AG09309 (cell line): ENCODE measurements at places on chromosomes 5 and 9.
A peak's percentile ranks its signal among the peaks of the same experiment; 100 is the strongest.

GRCh38 chr5:75335952-75336614 lies 937 bp upstream of the HMGCR start:
- DNase-seq = peak; percentile 67

DNA sequence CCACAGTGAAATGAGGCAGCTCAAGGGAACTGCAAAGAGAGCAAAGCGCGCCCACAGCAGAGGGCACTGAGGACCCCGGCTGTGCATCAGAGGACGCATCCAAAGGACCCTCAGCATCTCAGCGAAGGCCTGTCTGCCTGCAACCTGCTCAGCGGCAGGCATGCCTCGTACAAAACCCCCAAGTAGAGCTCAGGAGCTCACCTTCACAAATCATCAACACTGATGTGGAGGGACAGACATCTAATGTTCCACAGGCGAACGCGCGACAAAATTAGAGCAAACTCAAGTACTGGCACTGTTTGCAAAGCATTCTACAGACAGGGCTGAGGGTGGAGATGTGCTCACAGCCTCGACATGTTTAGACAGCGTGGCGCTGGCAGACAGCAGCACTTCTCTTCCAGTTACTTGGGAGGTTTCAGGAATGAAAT lies 81.0 kb downstream of the DCP2 start:
- no peak for DNase-seq

GRCh38 chr5:83149671-83150070 lies 72.3 kb downstream of the XRCC4 start:
- DNase-seq = no peak

- DNase-seq = no peak
These were observed 29.2 kb downstream of the FREM1 start for GRCh38 chr9:14881006-14881405.

GRCh38 chr5:172474293-172474692 lies 20.0 kb upstream of the SH3PXD2B start:
- DNase-seq = no peak

- no peak for DNase-seq
These were observed 65.3 kb upstream of the NTRK2 start for GRCh38 chr9:84604223-84604622.

GRCh38 chr5:17219469-17219868 lies 2.0 kb downstream of the BASP1 start:
- no peak for DNase-seq

DNA sequence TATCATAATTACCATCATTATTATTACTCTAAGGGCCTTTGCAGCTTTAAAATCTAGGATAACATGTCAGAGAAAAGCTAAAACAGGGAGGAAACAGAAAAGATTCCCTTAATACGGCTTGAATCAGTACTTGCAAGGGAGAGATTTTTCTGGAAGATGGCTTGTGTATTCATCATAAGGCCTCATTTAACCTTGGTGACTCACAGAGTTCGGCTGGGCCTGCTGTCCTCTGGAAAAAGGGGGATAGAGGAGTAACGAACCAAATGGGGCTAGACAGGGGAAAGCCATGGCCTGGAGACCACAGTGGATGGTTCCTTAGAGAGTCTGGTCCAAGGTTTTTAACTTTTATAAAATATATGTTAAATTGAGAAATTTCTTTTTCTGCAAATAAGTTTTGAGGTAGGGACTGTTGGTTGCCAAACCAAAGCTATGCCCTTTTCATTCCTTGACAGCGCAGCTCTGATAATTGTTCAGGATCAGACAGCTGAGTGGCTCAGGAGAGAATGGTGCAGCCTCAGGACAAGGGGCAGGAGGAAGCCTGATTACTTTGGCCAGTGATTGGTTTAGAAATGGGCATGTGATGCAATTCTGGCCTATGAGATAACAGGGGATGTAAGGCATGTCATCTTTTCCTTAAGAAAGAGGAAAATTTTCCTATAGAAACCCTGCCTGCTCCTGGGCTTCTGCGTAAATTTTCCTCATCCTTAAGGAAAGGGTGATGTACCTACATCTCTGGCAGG lies 25.6 kb upstream of the GSN start:
- DNase-seq = no peak

- DNase-seq = no peak
These were observed 226.0 kb downstream of the MPDZ start for GRCh38 chr9:13053504-13053903.

- DNase-seq = no peak
These were observed 19.4 kb upstream of the UNC5A start for GRCh38 chr5:176790941-176791340.

- no peak for DNase-seq
These were observed 12.2 kb upstream of the PALM2AKAP2 start for GRCh38 chr9:109767814-109768213.

DNA sequence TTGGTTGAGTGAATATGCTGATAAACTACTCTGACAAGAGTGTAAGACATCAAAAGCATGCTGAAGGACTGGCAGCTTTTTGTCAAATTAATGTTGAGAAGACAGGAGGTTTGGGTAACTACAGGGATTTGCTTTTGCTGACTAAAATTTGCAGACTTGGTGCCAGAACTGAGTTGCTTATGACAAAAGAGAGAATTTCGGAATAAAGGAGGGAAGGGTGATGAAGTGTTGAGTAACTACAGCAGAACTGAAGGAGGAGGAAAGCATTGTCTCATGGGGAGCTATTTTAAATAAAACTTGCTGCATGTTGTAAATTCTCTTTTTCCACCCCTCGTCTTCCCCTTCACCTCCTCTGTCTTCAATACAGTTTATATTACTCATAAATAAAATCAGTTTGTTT lies 296.1 kb downstream of the YTHDC2 start:
- no peak for DNase-seq

- DNase-seq = no peak
These were observed 115.1 kb upstream of the RAI14 start for GRCh38 chr5:34541067-34541466.

- no peak for DNase-seq
These were observed 29.5 kb upstream of the PLIN2 start for GRCh38 chr9:19156805-19157204.

GRCh38 chr9:35835216-35835632 lies 6.2 kb downstream of the TMEM8B start:
- DNase-seq = no peak

- DNase-seq = no peak
These were observed 284.4 kb downstream of the OSTF1 start for GRCh38 chr9:75372499-75373268.

DNA sequence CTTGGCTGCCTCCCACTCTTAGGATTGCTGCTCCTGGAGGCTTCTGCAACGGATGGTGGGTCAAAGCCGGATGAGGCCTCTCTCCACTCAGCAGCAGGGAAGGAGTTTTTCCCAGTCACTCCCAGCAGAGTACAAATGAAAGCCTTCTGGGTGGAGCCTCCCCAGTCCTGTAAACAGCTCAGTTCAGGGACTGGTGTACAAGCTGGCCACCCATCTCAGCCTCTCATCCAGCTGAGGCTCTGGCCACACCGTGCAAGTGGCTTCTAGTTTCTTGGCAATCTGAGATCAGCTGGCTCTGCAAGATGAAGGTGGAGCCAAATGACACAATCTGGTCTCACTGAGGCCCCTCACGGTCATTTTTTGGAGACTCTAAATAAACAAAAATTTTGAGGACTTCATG lies 10.0 kb downstream of the GPX3 start:
- DNase-seq = no peak

GRCh38 chr5:171505473-171506043 lies 86.1 kb downstream of the FGF18 start:
- no peak for DNase-seq

GRCh38 chr5:96896276-96896675 lies 20.0 kb downstream of the ERAP2 start:
- no peak for DNase-seq

GRCh38 chr9:127334725-127335124 lies 62.2 kb upstream of the SLC2A8 start:
- no peak for DNase-seq

- no peak for DNase-seq
These were observed 719.3 kb downstream of the NR2F1-AS1 start for GRCh38 chr5:92861531-92862285.

DNA sequence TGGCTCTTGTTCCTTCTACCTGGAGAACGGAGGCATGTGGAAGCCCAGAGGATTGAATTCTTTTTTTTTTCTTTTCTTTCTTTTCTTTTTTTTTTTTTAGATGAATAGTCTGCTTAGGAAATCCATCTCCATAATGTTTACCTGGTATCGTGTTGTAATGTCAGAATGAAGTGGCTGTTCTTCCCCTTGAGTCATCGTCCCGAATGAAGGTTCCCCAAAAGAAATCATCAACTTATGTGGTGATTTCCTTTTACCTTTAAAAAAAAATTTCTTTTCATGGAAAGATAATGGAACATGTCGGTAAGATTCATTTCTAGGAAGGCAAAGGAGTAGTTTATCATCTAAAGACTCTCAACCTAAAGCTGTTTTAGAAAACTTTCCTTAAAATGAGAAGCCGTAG lies 59.7 kb downstream of the DOCK8 start:
- no peak for DNase-seq

DNA sequence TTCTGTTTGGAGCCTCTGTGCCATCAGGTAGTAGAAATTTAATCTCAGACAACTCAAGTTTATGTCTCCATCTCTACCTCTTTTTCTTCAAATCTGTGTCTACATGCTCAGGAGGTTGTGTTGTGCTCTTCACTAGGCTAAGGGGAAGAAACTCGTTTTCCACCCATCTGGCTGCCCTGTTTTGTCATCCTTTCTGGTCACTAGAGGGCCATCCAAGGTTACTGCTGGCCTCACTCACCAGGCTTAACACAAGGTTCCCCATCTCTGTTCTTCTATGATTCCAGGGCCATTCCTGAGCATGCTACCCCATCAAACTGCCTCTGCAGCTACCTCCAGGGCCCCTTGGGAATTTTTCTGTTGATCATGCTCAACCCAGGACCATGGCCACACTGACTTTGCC lies 213.3 kb upstream of the FBXL7 start:
- no peak for DNase-seq

GRCh38 chr9:83299571-83299970 lies 236.6 kb upstream of the RASEF start:
- no peak for DNase-seq

GRCh38 chr9:122788831-122789230 lies at the start of gene OR5C1:
Gene OR5C1 (plus strand): TSS chr9:122788933. CDS start chr9:122788933, 0 bp downstream.
- no peak for DNase-seq

DNA sequence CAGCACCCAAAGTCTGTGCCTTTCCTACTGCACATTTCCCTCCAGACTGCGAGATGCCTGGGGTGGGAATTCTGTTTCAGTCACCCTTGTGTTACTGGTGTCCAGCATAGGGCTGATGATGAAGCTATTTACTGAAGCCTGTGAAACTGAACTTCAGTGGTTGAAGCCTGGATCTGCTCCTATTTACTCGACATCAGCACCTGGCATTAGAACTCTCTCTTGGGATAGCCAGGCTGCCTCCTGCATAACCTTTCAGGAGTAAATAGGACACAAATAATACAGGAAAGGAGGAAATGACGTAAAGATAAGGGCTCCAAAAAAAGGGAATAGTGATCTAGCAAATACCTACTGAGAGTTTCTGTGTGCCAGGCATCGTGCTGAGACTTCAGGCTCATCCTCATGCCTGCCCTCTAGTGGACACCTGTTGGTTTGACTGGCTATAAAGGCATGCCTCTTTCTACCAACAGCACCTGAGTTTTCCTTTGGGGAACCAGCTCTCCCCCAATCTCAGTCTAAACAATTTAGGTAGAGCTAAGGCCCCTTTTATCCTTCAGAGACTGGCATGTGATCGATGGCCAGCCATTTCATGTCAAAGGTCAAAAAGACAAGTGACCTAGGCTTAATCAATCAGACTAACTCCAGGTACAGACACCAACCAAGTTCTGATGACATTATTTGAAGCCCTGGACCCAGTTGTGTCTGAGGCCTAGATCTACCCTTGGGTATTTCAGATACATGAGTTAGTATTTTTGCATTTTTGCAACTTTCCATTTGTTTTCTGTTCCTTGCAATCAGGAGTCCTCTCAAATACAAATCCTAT lies 192.1 kb upstream of the TRIM32 start:
- DNase-seq = no peak
